ENCODE measurements at places on chromosomes 1 and 21.

DNA sequence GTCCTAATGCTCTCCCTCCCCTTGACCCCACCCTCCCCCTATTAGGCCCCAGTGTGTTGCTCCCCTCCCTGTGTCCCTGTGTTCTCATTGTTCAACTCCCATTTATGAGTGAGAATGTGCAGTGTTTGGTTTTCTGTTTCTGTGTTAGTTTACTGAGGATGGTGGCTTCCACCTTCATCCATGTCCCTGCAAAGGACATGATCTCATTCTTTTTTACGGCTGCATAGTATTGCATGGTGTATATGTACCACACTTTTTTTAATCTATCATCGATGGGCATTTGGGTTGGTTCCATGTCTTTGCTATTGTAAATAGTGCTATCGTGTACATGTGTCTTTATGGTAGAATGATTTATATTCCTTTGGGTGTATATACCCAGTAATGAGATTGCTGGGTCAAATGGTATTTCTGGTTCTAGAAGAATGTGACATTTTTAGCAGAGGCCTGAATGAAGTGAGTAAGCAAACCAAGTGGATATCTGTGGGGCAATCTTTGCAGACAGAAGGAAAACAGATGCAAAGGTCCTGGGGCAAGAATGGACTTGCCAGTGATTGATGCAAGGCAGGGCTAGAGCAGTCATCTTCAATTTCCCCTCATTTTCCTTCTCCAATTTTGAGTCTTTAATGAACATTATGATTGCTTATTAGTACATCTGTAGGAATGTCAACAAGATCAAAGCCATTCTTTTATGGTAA lies 50.2 kb downstream of the UBE4B start:
- no peak for DNase-seq

DNA sequence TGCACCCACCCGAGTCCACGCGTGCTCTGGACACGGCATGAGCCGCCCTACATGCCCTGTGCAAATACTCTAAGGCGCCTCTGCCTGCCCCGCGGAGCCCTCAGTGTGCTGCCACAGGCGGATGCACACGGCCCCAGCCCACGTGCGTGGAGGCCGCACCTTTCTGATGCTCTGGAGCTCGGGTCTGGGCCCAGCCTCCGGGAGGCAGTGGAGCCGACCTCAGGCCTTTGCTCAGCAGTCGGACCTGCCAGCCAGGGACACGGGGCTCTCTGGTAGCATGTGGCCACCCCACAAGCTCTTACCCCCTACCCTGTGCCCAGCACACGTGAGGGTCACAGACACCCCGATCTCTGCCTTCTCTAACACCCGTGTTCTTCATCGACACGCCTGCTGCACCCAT lies 2.1 kb downstream of the TMEM240 start:
- DNase-seq: no peak

GRCh38 chr1:158149175-158149574 lies 31.5 kb upstream of the CD1D start:
- no peak for DNase-seq

GRCh38 chr1:181043025-181043888 lies 9.5 kb downstream of the MR1 start:
- no peak for DNase-seq

DNA sequence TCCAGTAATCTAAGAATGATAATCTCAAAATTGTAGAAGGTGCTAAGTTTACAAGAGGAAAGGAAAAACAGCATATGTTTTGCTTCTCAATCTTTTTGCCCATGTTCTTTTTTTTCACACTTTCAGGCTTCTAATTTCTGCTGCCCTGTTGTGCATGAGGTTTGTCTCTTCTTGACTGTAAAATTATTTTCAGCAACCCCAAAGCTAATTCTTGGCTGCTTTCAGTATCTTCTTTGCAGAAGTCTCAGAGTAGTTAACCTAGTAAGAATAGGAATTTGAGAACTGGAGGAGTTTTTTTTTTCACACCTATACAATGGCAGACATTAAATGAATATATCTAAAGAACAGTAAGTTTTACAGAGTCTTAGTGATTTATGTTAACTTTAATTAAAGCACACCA lies 26.4 kb downstream of the DENND2D start:
- no peak for DNase-seq

DNA sequence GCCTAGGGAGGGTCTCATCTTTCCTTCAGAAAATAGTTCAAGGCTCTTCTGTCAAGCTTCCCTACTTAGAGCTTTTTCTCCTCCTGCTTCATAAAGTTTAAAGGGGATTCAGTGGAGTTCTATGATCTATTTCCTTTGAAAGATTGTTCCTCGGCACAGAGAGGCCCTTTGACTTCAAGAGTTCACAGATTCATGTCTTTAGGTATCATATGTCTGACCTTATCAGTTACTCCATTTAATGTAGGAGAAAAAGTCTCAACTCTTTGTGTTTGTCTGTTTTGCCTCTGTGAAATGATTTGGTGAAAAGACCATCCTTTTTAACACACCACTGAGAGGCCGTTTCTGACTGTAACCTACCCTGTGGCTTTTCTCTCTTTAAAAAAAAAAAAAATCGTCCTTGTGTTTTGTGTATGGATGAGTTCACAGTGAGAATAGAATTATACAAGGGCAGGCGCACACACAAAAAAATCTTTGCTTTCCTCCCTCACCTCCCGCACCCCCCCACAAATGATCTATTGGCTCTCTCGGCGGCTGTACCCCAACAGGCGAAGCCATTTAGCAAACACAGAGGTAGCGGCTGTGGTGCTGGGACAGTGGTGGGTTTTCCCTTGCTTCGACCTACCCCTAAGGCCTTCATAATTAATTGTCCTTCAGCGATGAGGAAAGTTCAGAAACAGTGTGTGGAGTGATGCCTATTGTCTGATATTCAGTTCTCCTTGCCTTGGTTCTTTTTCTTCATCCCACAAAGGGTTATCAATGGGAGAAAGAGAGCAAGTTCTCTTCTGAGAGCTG lies 29.6 kb downstream of the PROX1 start:
- no peak for DNase-seq

DNA sequence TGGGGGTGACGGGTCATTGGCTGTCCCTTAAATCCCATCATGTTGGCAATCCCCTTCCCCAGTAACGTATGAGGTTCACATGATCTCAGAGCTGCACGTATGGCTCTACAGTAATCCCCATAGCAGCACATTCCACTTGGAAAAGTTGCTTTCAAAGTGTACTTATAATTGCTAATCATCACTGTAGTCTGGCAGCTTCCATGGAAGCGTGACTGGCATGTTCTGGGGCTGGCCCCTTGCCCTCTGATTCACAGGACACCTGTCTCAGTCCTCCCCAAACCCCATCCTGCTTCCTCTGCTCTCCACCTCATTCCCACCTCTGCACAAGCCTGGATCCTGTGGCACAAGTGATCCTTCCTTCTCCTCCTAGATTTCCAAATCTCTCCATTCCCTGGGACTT lies 102.2 kb downstream of the TSEN15 start:
- no peak for DNase-seq

DNA sequence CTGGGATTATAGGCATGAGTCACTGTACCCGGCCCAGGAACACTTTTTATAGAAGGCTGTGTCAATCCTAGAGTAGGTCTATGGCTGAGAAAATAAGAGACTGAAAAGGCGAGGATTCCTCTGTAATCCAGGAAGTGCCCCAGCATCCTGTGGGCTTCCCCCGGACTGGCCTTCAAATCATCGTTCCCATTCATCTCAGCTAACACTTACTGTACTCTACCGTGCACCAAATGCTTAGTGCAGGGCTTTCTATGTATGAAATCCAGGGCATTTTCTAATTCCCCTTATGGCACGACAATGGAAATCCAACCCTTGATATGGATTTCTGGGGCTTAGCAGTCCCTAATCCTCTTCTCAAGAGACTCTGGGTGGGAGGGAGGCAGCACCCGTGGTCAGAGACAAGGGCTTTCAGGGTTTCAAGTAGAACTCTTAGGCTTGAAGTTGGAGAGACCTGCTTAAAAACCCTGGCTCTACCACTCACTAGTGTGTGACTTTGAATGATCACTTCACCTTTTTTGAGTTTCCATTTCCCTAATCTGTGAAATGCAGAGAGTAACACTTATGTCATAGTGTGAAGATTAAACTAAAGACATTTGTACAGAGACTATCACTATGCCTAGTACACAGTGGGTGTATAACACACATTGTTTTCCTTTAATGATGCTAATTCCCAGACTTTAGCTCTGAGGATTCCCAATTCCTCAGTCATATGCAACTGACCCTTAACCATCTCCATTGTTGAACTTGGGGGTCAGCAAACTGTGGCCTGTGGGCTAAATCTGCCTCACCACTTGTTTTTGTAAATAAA lies 20.3 kb downstream of the MECR start:
- DNase-seq: no peak

DNA sequence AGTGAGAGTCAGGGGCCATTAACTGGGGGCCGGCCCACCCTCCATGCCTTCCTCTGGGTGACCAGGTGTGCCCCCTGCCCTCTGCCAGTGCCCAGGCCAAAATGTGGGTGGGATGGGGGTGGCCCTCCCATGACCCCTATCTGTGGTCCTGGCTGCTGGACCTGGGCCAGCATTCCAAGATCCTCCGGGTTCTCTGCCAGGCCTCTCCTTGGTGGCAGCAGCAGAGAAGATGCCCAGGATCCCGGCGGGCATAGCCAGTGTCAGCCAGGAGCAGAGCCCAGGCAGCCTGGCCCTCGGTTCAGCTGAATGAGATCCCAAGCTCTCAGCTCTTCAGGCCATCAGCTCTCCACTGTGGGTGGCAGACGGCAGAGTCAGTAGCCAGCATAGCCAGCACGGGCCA lies 31.3 kb upstream of the ACTRT2 start:
- no peak for DNase-seq
